Activated T-cell treated with anti-CD3 and anti-CD28 coated beads for 4 hours (primary cell): ENCODE measurements at places on chromosomes 11 and 22.

GRCh38 chr11:70175236-70175698 is 27.8 kb upstream of the FADD start:
- DNase-seq, result no peak

DNA sequence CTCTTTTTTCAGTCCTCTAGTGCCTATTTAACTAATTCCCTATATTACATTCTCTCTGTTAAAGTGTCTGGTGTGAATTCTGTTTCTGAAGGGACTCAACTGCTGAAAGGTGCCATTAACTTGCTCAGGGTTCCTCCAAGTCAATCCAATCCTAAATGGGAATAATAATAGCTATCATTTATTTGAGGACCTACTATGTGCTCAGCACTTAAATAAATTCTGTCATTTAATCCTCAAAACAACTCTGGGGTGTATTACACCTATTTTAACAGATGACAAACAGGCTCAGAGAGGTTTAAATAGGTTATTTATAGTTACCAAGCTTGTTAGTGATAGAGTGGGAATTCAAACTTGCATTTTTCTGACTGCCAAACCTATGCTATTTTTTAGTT is 40.6 kb upstream of the POLD3 start:
- DNase-seq, result no peak

GRCh38 chr22:35872451-35872850 is 154.8 kb downstream of the APOL5 start:
- DNase-seq, result no peak

DNA sequence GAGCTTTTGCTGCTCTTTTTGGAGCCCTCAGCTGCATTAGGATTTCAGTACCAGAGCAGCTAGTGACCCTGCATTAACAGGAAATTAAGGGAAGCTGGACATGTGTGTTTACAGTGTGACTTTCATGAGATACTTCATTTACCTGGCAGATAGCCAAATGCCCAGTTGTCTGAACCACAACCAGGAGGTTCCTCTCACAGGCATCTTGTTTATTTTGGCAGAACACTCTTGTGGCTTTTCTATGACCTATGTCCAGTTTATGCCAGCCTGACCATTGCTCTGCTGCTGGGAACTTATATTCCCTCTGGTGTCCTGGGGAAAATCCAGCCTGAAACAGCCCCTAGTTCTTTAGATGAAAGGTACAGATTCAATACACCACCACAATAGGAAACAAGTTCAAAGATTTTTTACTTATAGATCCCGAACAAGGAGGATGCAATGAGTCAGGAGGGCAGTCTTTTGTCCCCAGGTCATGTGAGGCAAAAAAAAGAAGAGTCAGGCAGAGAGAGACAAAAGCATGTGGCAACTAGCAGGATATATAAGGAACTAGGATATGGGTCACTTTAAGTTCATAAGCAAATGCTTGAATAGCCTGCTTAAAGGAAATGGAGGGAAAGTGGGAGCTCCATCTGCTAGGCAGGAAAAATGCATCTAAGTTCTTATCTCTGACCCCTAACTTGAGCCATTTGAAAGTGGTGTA is 379.3 kb downstream of the INSC start:
- no peak for DNase-seq

DNA sequence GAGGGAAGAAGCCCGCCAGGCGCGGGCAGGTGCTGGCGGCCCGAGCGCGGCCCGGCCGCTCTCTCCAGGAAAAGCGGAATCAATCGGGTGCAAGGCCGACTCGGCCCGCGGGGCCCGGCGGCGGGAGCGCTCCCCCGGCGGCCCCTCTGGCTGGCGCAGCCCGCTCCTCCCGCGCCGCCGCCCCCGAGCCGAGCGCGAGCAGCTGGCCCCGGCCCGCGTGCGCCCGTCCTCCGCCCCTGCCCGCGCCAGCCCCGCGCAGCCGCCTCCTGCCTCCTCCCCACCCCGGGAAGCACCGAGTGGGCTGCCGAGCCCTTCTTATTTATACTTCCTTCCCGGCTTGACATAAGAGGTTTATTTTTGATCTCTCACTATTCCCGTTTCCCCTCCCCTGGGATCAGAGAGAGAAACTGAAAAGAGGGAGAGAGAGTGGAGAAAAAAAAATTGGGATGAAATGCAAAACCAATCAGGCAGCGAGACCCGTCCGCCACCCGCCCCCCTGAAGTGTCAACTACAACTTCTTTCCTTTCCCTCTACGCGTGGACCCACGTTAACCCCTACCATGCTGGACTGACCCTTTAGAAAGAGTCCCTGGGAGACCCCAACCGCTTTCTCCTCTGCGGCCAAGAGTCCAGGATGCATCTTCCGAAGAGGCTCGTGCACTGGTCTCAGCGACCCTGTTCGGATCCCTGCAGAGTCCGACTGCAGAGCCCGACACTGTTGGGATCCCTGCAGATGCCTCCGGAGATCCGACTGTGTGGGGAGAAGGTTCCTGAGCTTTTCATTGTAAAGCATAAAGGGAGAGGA is at the start of gene ADAMTS8:
ADAMTS8 (minus strand) TSS at position 294 of the 804 bp plus-strand sequence. CDS start 323 bp downstream, outside the sequence.
- DNase-seq, result no peak

GRCh38 chr11:8309311-8309710 is 45.6 kb upstream of the LMO1 start:
- no peak for DNase-seq

GRCh38 chr22:32473388-32473952 is 1.1 kb upstream of the FBXO7 start:
- DNase-seq, result peak; percentile 22

DNA sequence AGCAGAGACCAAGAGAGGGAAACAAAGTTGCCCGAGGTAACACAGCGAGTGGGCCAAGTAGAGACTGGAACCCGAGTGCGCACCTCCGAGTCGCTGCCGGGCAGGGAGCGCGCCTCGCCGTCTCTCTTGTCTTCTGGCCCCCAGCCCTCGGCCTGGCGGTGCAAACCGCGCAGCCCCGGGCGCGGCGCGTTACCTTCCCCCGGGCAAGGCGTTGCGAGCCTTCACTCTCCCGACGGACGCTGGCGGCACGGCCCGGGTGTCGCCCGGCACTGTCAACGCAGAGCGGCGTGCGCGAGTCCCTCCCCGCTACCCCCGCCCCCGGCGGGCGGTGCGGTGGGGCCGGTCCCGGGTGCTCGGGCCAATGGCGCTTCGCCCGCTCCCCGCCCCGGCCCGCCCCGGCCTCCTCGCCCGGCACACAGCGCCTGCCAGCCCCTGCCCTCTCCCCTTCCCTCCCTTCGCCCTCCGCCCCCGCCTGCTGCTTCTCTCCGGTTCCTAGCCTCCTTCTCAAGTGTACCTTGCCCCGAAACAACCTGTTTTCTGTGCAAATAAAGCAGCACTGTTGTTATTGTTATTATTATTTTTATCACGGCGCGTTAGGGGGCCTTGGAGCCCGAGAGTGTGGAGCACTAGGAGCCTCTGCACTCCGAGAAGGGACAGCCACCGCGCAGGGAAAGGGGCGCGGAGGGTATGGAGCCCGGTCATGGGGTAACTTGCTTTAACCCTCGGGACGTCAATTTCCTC is at the start of gene SYTL2:
SYTL2 (minus strand) TSS at position 271 of the 741 bp plus-strand sequence. CDS start 53,416 bp downstream, outside the sequence.
- peak; percentile 63 for DNase-seq

- no peak for DNase-seq
These were observed 28.7 kb downstream of the PDGFB start for GRCh38 chr22:39216143-39216490.

DNA sequence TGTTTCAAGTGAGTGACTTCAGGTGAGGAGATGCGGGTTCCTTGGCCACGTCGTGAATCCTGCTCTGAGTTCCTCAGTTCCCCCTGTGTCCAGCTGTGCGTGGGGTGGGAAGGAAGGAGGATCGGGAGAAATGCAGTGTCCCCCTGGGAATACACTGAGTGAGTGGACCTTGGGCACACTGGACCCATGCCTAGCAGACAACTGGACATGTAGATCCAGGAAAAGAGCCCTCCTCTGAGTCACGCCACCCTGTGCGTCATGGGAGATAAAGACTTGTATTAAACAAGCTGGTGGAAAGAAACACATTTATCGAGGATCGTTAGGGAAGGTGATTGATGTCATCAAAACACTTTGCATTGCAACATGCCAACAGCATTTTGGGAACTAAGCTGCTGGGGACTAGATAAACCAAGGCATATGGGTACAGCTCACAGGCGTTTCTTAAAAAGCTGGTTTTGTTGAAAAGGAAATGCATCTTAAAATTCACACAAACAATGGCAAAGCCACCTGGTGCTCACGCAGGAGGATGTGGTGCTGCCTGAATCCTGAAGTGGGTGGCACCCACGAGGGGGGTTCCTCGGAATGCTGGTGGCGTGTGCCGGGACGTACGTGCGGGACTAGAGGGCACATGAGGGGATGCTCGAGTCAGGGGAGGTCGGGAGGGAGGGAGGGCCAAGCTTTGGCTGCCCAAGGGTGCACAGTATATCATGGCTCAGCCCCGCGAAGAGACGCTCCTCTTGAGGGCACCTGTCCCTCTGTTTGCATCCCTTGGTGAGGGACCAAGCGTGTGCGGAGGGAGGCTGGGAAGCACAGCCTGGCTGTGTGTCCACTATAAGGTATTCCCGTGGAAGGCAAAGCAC is 303.5 kb downstream of the TBC1D22A start:
- no peak for DNase-seq

DNA sequence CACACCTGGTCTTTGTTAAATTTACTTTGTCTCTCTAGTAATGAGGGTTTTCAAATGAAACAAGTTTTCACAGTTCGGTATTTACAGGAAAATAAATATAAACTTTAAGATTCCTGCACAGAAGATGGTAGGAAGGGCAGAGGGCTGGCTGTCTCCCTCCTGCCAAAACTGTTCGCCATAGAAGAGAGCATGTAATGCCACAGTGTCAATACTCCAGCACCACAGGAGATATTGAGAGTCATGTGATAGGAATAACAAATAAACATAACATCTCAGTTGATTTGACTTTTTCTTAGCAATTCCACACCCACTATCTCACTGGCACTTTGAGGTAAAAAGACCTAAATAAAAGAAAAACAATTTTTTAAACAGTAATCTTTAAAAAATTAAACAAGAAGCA is 100.9 kb downstream of the MRTFA start:
- DNase-seq, result no peak

DNA sequence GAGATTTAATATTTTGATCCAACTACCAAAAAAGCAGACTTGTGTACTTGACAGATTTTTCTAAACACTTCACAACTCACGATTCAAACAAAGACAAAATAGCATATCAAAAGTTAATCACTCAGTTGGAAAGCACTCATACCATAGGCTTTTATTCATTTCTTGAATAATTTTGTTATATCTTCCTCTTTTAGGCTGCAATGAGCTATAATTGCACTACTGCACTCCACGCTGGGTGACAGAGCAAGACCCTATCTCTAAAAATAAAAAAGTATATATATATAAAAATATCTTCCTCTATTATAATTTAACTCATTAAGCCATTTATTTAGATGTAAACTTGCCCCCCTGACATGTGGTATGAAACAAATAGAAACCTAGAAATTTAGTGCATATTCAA is 19.9 kb downstream of the SC5D start:
- DNase-seq, result no peak

- no peak for DNase-seq
These were observed 9.2 kb upstream of the RELT start for GRCh38 chr11:73366953-73367352.

- DNase-seq, result no peak
These were observed 144.6 kb upstream of the NAV2 start for GRCh38 chr11:19567996-19568395.

DNA sequence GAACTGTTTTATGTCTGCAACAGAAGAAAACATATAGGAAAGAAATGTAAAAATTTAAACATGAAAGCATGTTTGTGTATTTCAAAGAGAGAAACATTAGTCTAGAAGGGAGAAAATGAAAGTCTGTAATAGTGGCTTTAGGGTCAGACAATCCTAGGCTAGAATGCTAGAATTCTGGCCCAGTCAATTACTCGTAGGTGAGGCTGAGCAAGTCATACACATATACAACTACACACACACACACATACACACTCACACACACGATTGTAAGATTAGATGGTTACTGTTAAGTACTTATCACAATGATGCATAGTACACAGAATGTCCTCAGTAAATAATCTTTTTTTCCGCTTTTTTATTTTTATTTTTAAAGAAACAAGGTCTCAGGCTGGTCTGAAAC is 37.7 kb upstream of the PCF11 start:
- no peak for DNase-seq

DNA sequence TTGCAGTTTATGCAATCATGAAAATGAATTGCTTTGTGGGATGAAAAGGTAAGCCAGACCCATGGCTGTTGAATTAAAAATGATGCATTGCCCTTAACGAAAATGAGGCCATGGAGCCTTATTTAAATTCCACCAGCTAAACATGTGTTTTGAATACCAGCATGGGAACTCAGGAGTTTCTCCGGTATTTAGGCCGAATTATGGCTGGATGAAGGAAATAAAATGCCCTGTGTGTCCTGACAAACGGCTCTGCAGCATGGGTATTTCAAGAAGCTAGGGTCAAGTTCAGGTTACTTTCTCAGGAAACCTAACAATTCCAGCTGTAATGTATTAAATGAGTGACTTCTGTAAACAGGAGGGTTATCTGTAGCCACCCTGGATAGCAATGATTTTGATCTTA is 38.3 kb downstream of the AMOTL1 start:
- DNase-seq, result no peak

GRCh38 chr22:42769574-42770447 is 49.1 kb upstream of the A4GALT start:
- no peak for DNase-seq

DNA sequence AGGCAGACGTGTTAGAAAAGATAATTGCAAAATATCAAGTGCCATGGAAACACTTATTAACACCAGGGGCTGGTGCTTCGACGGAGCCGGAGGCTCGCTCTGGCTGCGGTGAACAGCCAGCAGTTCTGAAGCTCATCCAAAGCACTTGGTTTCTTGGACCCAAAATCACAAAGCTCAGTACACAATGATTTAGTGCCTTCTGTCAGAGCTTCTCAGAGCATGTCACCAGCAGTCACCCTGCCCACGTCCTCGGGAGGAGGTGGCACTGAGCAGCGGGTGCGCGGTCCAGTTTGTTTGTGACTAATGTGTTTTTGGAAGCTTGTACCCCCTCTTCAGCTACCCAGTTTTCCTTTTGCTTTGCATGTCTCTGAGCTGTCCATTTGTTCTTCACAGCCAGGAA is 58.7 kb upstream of the KIRREL3 start:
- DNase-seq, result no peak

DNA sequence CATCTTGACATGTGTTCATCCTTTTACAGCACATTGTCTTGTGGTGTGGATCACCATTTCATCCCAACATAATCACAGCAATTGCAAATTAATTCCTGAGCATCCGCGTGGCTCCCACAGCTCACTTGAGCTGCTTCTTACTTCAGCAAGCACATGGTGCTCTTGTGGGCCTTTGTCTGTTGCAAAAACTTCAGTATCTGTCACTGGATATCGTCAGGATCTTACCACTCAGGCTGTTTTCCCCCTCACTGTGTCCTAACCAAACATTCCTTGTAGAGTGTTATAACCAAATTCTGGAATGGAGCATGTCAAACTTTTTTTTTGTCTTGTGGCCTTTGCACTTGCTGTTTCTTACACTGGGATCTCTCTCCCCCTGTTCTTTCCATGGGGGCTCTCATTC is 683.1 kb upstream of the ARHGAP42 start:
- no peak for DNase-seq

DNA sequence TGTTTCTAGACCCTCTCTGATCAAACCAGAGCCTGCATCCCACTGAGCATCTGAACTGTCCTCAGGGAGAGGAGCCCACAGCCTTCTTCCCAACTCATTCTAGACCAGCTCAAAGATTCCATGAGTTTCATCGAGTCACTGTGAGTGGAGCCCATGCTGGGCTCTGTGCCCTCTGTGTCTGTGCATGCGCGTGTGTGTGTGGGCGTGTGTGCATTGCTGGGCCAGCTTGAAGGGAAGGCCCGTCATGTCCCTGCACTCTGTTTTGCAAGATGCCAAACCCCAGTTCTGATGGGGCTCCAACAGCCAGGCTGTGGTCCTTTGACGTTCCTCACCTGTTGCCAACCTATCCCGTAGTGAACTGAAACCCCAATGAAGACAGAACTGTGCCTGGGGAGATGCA is 7.1 kb downstream of the MPEG1 start:
- no peak for DNase-seq
